ENCODE measurements at places on chromosomes 6 and 20. TPM values are rescaled to one million over a fixed set of nuclear protein-coding genes. Genes with fewer than 3 reads are reported as not detected.

The FNDC1 gene
- total RNA-seq = 0.34 TPM

The RPS18 gene
- total RNA-seq = 3,240 TPM

The SERINC1 gene
- 34.1 TPM for total RNA-seq

The MAP1LC3A gene
- 11.3 TPM for total RNA-seq

The VGLL2 gene
- total RNA-seq = not detected

The ACOT8 gene
- total RNA-seq = 39.4 TPM

The COL10A1 gene
- 0.32 TPM for total RNA-seq

The KIF25 gene
- total RNA-seq = 1.1 TPM

The DCDC2 gene
- 1.4 TPM for total RNA-seq

The PFDN4 gene
- 94.4 TPM for total RNA-seq

The TEAD3 gene
- 33.9 TPM for total RNA-seq

DNA sequence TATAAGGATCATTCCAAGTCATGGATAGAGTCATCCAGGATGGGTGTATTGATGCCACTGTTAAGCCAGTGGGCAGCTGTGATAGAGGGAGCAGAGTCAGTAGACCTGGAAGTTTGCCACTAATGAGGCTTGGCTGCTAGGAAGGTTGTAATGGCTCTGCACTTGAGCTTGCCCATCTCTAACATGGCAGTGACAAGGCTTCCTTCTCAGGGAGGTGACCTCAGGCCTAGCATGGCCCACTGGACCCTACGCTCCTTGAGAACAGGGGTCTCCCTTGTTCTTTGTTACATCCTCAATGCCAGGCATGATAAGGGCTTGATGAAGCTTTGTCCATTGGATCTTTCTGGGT lies 155.1 kb downstream of the CD83 start:
- no peak overlapping the region for H3K27ac ChIP-seq
- H3K36me3 ChIP-seq = peaks cover 11% of the 10 kb centered on the region
- H3K4me1 ChIP-seq = peaks cover 37% of the 10 kb centered on the region
- peaks cover 64% of the 10 kb centered on the region for H3K27me3 ChIP-seq

- H3K36me3 ChIP-seq = peaks cover 70% of the 10 kb centered on the region
- peak overlapping the region; percentile 63 for H3K27ac ChIP-seq
- peaks cover 15% of the 10 kb centered on the region for H3K4me1 ChIP-seq
- peak overlapping the region; percentile 77 for H3K4me3 ChIP-seq
- DNase-seq = peak; percentile 64
Measured at GRCh38 chr6:292506-293192, 362 bp downstream of the DUSP22 start.

DNA sequence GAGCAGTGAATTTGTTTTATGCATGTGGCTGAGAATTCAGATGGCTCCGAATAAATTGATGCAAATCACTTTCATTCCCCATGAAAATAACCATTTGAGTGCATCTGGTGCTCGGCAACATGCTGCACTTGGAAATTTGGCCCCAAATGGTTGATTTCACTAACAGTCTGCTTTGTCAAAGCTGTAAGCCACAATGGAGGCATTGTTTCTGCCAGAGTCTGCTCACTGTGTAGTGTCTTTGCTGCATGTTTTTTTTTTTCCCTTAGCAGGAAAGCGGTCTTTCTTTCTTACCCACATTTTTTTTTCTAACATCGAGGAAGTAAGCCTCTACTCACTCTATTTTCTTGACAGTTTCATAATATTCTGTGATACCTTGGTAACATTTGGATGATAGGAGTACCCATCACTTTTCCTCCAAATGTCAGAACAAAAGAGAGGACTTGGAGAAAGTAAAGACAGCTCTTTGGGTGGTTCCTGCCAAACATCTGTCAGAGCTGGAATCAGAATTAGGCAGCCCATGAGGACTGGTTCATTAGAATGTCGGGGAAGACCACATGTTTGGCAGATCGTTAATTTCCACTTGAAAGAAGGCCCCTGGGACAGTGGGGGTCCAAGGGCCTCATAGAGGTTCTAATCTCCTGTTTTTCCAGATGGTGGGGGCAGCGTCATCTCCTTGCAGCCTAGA lies 149.5 kb downstream of the DOK5 start:
- no peak overlapping the region for H3K27ac ChIP-seq
- H3K4me3 ChIP-seq = no peak overlapping the region
- no peaks in the 10 kb centered on the region for H3K27me3 ChIP-seq
- peaks cover 33% of the 10 kb centered on the region for H3K4me1 ChIP-seq
- no peaks in the 10 kb centered on the region for H3K36me3 ChIP-seq

GRCh38 chr6:157555455-157556143 lies 174.6 kb downstream of the ZDHHC14 start:
- DNase-seq = no peak
- no peak overlapping the region for H3K27ac ChIP-seq
- no peak overlapping the region for H3K4me3 ChIP-seq
- H3K36me3 ChIP-seq = no peaks in the 10 kb centered on the region

DNA sequence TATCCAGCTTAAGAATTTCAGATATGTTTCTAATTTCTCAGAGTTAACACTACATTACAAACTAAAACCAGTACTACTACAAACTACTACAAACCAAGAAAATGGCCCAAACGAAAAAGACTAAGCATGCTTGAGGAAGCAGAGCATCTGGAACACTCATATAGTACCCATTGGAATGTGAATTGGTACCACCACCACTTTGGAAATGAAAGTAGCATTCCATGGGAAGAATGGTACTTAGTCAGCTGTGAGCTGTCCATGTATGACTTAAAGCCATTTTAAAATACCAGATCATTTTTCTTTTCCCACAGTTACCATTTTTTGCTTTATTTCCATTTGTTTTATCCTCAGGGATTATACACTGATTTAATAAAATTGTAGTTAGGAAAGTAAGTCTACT lies 30.5 kb downstream of the FBXO9 start:
- no peaks in the 10 kb centered on the region for H3K27me3 ChIP-seq
- peaks cover 61% of the 10 kb centered on the region for H3K36me3 ChIP-seq
- DNase-seq = no peak
- no peaks in the 10 kb centered on the region for H3K4me1 ChIP-seq

- H3K4me3 ChIP-seq = no peak overlapping the region
- H3K27me3 ChIP-seq = no peaks in the 10 kb centered on the region
- no peak for DNase-seq
- no peaks in the 10 kb centered on the region for H3K4me1 ChIP-seq
- peaks cover 8% of the 10 kb centered on the region for H3K36me3 ChIP-seq
- no peak overlapping the region for H3K27ac ChIP-seq
Measured at GRCh38 chr20:41733151-41733550, 115.0 kb upstream of the CHD6 start.

GRCh38 chr6:113184736-113185135 lies 672.4 kb upstream of the MARCKS start:
- no peak overlapping the region for H3K27ac ChIP-seq
- H3K4me1 ChIP-seq = peaks cover 6% of the 10 kb centered on the region
- no peaks in the 10 kb centered on the region for H3K27me3 ChIP-seq
- no peaks in the 10 kb centered on the region for H3K36me3 ChIP-seq

DNA sequence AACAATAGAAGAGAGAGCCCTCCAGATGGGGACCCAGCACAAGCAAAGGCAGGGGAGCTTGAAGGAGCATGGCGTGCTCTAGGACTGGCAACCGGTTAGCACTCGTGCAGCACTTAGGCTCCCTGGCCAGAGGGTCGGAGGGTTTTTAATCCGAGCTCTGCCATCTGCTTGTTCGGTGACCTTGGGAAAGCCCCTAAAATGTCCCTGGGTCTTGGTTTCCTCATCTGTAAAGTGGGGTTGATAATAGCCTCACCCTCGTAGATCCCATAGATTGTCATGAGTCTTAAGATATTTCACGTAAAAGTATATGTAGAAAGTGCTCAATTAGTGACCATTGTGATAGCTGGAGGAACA lies 16.6 kb upstream of the HCK start:
- H3K27me3 ChIP-seq = peaks cover 2% of the 10 kb centered on the region
- no peak overlapping the region for H3K27ac ChIP-seq
- peaks cover 14% of the 10 kb centered on the region for H3K4me1 ChIP-seq
- DNase-seq = no peak
- H3K36me3 ChIP-seq = no peaks in the 10 kb centered on the region
- no peak overlapping the region for H3K4me3 ChIP-seq

DNA sequence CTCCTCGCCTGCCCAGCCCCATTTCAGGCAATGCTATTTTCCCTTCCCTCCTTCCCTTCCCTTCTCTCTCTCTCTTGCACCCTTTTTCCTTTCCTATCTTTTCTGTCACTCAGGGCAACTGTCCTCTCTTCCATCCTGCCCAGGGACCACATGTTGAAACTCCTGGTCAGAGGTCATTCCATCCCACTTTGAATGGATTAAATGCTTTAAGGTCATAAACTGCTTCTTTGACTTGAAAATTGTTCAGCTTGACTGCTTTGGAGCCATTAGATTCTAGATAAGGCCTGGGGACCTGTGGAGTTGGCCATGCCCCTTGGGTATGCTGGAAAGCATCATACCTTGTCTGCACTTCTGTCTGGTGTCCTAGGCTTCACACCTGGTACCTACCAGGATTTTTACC lies 106.1 kb downstream of the DTNBP1 start:
- H3K4me3 ChIP-seq = no peak overlapping the region
- no peaks in the 10 kb centered on the region for H3K36me3 ChIP-seq
- H3K4me1 ChIP-seq = peaks cover 39% of the 10 kb centered on the region
- no peak overlapping the region for H3K27ac ChIP-seq
- H3K27me3 ChIP-seq = no peaks in the 10 kb centered on the region

DNA sequence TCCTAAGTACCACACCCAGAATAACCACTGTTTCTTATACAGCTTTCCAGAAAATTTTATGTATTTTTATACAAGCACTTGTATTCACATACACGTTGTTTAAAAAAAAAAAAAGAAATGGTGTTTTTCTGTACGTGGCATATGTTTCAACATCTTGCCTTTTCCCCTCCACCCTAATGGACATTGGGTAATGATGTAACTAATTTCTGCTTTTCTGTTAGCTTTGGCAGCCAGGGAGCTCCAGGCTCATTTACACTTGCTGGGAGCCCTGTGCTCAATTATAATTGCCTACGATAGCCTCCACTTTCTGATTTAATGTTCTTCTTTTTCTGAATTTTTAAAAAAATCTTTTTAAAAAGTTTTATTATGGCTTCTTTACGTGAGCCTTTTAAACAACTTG lies 352.4 kb downstream of the UTRN start:
- H3K27me3 ChIP-seq = no peaks in the 10 kb centered on the region
- H3K27ac ChIP-seq = no peak overlapping the region
- H3K4me1 ChIP-seq = peaks cover 29% of the 10 kb centered on the region
- H3K4me3 ChIP-seq = no peak overlapping the region

DNA sequence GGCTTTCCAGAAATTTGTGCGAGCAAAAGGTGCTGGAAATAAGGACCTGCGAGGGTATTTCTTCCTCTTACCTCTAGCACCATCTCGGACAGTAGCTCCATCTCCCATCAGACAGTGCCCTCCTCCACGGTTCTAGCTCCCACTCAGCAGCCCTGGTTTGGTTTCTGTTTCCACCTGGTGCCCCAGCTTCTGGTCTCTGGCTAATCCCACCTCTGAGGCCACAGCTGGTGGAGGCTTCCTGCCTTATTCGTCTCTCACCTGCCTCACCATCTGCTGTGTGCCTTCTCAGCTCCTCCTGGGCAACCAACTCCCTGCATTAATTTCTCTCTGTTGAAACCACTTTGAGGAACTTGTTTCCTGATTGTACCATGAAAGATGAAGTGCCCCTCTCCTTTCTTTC lies 162.4 kb upstream of the CDYL start:
- no peaks in the 10 kb centered on the region for H3K27me3 ChIP-seq
- no peak overlapping the region for H3K27ac ChIP-seq
- H3K4me1 ChIP-seq = no peaks in the 10 kb centered on the region
- no peak overlapping the region for H3K4me3 ChIP-seq
- no peak for DNase-seq

GRCh38 chr6:132907914-132908313 lies 93.5 kb downstream of the RPS12 start:
- DNase-seq = no peak
- no peaks in the 10 kb centered on the region for H3K36me3 ChIP-seq
- no peaks in the 10 kb centered on the region for H3K27me3 ChIP-seq
- H3K4me3 ChIP-seq = no peak overlapping the region

GRCh38 chr6:166266336-166266735 lies 41.9 kb downstream of the PRR18 start:
- no peak for DNase-seq
- peaks cover 72% of the 10 kb centered on the region for H3K27me3 ChIP-seq
- H3K4me1 ChIP-seq = peaks cover 24% of the 10 kb centered on the region
- H3K36me3 ChIP-seq = no peaks in the 10 kb centered on the region
- H3K4me3 ChIP-seq = no peak overlapping the region

DNA sequence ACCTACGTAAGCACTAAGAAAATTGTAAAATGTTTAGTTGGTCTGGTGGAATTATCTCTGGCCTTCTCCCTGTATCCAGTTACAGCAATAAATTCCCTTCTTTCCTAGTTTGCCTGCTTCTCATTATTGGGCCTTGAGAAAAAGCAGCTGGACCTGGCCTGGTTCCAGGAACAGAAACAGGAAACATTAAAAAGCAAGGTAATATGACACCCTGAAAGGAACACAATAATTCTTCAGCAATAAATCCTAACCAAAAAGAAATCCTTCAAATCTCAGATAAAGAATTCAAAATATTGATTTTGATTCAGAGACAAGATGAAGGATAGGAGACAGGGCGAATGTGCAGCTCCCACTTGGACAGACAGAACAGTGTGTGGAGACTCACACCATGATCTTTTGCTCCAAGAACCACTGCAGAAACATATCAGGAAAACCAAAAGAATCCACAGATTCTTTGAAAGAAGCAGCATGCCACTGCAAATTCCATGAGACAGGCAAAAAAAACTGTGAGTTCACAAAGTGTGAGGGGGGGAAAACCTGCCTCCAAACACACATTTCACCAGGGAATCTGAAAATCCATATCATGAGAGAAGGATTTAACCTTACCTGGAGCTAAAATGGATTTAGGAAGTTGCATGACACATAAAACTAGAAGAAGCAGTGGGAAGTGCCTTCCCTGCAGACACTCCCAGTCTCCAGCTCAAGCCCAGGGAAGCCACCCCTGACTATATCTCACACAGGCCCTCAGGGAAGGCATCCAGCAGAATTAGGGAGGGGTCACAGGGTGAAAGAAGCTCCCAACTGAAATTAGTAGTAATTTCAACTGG lies 28.9 kb downstream of the TREM1 start:
- H3K27me3 ChIP-seq = peaks cover 10% of the 10 kb centered on the region
- H3K27ac ChIP-seq = no peak overlapping the region
- H3K4me3 ChIP-seq = no peak overlapping the region
- no peak for DNase-seq
- H3K4me1 ChIP-seq = no peaks in the 10 kb centered on the region

- H3K4me3 ChIP-seq = no peak overlapping the region
- H3K36me3 ChIP-seq = no peaks in the 10 kb centered on the region
- DNase-seq = no peak
- H3K27ac ChIP-seq = peak overlapping the region; percentile 26
Measured at GRCh38 chr6:25318589-25318988, 39.4 kb downstream of the CARMIL1 start.

DNA sequence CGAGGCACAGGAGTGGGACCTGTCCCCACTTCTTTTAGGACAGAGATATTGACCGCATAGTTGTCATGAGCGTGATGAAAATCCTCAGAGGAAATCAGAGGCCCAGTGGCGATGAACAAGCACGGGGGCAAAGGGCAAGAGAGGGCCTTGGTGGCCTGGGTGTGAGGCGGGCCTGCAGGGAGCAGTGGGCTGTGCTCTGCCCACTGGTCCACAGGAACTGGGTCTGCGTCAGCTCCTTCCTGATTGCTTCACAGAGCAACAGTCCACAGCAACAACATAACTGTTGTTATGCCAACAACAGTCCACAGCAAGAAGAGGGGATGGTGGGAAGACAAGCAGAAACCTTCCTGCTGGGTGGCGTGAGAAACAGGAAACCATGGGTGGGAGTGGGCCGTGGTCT lies 335.6 kb downstream of the ZFAND3 start:
- no peak for DNase-seq
- 0 out of 2 replicates have a peak overlapping the region, but pooled peaks have one; percentile 2 for H3K27ac ChIP-seq
- peaks cover 5% of the 10 kb centered on the region for H3K4me1 ChIP-seq

- H3K36me3 ChIP-seq = no peaks in the 10 kb centered on the region
- H3K27me3 ChIP-seq = no peaks in the 10 kb centered on the region
- no peak overlapping the region for H3K4me3 ChIP-seq
- DNase-seq = no peak
- H3K4me1 ChIP-seq = no peaks in the 10 kb centered on the region
Measured at GRCh38 chr6:95117236-95117635, 460.1 kb upstream of the MANEA start.

Data from WTC11 (cell line).